ENCODE measurements at places on chromosomes 6 and 20.

DNA sequence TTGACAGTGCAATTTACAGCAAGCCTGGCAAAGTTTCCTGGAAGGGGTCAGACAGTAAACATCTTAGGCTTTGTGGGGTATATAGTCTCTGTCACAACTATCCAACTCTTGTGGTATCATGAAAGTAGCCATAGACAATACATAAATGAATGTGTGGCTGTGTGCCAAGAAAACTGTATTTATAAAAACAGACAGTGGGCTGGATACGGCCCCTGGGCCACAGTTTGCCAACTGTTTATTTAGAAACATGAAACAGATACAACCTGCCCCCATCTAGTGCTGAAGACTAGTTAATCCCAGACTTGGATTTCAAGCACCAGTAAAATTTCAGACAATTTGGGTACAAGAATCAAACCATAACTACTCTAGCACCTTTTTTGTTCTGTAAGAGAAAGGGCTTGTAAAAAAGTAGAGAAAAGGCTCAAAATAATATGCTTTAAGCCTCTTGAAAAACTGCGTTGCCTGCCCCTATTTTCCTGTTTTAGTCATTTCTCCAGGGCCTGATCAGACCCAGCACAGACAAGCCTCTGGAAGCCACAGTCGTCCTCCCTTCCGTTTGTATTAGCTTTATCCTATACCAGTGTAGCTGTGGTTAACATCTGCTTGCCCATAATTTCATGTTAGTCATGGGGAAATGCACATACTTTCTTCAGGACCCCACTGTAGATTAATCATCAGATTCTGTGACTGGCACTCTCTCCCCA lies 30.8 kb downstream of the JAG1 start:
- no peak for DNase-seq

- DNase-seq, result no peak
Observed at GRCh38 chr6:126914801-126915200, 203.7 kb upstream of the RSPO3 start.

GRCh38 chr6:33868141-33868540 lies 64.3 kb upstream of the MLN start:
- no peak for DNase-seq

DNA sequence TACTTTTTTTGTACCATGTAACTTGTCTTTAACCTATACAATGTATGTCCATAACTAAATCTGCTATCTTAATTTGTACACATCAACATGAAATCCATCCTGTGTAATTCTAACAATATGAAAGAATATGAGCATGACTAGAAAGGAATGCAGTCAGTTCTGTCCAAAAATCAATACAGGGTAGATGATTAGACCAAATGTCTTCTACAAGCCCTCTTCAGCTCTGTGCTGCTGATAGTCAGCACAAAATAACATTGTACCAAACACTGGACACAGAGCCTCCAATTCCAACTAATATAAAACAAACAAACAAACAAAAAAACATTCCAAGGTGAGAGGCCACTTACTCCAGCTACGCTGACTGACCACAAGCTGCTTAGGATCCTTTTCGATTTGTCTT lies 301.4 kb upstream of the IRAK1BP1 start:
- DNase-seq, result no peak

DNA sequence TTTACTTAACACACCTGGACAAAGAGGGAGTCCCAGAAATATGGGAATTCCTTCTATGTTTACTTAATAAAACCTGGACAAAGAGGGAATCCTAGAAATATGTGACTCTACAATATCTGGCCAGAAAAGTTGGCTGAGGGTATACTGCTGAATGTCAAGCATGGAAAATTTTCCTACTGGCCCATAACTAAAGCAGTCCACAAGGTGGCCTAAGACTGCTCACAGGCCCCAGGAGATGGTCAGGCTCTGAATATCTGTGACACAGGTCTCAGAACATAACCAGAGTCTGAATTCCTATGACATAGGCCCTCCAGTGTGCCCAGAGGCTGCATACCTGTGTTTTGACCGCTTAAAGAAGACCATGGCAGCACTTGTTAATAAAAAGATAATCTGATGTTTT lies 578.2 kb upstream of the NRSN1 start:
- no peak for DNase-seq

- DNase-seq, result no peak
Observed at GRCh38 chr6:68235326-68235784, 399.7 kb upstream of the ADGRB3 start.

DNA sequence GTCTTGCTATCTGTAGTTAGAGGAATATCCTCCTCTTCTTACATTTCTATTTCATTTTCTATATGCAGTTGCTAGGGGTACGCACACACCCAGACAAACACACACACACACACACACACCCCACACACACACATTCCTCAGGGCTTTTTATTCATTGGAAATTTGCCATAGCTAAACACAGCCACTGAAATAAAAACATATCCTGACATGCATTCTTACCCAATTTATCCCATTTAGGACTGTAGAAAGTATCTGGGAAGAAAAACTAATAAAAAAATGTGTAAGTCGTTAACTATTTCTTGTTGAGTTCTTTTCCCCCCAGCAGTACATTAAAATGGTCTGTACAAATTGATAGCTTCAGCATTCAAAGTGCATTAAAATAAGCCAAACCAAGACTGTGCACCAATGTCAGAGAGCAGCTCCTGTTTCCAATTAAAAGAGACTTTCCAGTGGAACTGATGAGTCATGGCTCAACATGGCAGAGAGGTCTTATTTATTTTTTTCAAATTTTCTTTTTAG lies 357.9 kb upstream of the AGPAT4 start:
- DNase-seq, result no peak

DNA sequence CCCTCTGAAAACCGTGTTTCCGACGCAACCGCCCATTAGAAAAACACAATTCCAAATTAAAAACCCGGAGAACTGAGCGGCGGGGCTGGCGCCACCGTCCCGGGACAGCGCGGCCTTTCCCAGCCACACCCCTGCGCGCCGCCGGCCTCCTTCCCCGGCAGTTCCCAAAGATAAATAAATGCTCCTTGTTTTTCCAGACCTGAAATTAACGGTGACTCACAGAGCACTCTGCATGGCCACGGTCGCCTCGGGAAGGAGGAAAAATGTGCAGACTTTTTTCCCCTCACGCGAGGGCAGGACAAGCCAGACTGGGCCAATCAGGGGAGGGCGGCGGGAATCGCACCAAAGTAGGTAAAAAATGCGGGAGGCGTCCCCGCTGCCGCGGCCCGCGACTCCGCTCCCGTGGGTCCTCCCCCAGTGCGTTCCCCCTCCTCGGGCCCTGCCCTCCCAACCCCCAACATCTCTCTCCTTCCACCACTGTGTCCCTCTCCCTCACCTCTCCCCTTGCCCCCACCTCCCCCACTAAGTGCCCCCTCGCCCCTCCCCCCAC lies 828 bp upstream of the DSTN start:
- DNase-seq, result peak; percentile 71

GRCh38 chr6:93219447-93219846 lies 199.9 kb downstream of the EPHA7 start:
- no peak for DNase-seq

DNA sequence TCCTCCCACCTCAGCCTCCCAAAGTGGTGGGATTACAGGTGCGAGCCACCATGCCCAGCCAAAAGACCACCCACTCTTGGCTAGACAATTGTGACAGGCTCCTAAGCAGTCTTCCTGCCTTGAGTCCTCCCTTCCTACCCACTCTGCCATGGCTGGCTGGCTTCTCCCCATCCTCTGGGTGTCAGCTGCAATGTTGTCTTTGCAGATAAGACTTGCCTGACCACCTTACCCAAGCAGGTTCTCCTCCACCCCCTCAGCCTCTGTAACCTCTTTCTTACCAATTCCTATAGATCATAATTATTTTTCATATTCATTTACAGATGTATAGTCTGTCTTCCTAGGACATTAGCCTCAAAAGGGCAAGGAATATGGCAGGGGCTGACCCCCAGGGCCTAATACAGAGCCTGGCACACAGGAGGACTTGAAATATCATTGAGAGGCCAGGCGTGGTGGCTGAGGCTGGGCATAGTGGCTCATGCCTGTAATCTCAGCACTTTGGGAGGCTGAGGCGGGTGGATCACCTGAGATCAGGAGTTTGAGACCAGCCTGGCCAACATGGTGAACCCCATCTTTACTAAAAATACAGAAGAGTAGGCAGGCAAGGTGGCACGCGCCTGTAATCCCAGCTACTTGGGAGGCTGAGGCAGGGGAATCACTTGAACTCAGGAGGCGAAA lies 28.7 kb upstream of the SPAG4 start:
- no peak for DNase-seq

DNA sequence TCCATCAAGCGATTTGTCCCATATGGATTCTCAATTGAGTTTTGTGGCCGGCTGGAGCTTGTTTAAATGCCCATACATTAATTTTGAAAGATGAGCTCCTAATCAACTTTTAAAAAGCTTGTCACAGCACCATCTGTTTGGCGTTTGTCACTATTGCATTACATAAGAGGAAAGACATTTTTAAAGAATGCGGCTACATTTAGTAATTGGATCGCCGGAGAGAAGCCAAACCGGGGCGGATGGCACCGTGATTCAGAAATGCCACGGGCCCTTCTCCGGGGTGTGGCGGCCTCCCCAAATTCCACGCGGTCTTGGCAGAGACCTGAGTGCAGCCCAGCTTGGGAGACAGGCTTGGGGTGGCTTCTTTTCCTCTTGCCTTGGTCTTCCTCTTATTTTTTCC lies 67.7 kb upstream of the ZNFX1 start:
- DNase-seq, result peak; percentile 76

- DNase-seq, result no peak
Observed at GRCh38 chr6:36659271-36659670, 19.2 kb upstream of the CDKN1A start.

DNA sequence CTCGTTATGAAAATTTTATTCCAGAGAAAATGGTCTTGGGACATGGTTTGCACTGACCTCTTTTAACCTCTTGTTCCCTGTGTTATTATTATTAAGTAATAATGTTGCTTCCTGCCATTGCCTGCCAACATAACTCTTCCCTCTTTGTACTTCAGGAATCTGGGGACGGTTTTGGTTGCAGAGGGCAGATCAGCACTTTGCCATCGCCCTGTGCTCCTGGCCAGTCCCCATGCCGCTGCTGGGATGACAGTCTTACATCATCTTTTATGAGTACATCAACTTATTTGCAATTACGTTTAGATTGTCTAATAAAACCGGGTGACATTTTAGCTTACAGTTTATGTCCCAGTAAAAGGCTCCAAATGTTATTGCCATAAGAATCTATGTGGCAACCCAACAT lies 157.2 kb downstream of the CDH26 start:
- DNase-seq, result no peak

DNA sequence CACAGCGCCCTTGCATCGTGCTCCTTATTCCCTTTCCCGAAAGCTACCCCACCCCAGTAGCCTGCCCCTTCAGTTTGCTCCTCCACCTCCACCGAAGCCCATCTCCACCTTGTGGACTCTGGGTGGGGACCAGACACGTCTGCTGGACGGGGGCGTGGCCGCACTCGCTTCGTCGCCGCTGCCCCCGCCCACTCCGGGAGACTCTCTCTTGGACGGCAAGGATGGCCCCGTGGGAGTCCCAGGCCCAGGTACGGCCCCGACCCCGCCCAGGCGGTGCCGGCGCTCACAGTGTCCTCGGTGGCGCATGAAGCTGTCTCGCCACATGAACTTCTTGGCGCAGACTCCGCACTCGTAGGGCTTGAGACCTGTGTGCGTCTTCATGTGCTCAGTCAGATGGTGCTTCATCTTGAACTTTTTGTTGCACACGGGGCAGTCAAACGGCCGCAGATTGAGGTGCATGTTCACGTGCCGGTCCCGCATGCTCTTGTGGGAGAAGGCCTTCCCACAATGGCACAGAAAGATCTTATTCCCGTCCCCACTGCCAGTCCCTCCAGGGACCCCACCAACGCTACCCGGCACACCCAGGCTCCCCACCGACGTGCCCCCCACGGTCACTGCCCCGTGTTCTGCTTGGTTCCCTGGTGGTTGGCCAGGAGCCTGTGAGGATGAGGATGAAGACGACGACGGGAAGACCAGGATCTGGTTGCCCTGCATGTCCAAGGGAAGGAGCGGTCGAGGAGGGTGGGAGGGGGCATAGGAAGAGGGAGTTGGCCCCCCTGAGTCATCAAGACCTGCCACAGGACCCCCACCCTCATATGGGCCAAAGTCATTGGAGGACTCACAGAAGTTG lies 1.3 kb upstream of the TAPBP start:
- DNase-seq, result no peak

DNA sequence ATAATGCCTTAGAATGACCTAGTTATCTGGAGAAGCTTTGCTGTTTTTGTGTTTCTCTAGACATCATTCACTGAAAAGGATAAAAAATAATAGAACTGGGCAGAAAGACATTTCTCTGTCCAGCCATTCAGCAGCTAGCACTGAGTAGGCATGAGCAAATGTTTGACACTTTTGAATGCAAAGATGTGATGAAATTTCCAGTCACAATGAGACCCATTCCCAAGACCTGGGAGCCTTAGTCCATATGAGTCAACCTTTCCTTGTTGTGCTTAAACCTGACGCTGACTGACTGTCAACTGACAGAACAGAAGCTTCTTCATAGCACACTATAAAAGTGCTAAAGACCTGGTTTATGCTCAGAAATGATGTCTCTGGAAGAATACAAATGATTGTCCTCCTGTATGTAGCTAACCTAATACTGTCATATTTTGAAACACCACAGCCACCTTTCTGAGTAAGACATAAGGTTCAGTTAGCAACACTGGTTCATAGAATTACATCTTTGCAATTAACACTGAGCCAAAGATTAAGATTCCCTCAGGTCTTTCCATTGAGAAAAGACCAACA lies 17.1 kb downstream of the RALGAPA2 start:
- DNase-seq, result no peak

DNA sequence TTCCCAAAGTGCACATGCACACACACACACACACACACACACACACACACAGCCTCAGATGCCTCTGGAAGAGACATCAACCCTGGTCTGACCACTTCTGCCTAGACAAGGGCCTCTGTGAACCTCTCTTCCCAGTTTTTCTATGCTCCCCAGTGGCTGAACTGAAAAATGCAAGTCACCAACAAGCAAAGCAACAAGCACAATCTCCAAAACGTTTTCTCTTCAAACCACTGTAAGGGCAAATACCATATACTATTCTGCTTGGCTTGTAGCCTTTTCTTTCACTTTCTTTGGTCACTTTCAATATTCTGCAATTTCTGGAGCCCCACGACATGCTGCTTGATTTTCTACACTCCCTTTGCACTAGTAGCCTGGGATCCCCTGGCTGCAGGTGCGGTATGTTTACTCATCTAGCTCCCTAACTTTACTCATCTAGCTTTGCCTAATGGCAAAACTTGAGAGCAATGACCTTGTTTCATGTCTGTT lies 121.4 kb upstream of the DST start:
- DNase-seq, result no peak
